ENCODE measurements at places on chromosomes 12 and 14.

DNA sequence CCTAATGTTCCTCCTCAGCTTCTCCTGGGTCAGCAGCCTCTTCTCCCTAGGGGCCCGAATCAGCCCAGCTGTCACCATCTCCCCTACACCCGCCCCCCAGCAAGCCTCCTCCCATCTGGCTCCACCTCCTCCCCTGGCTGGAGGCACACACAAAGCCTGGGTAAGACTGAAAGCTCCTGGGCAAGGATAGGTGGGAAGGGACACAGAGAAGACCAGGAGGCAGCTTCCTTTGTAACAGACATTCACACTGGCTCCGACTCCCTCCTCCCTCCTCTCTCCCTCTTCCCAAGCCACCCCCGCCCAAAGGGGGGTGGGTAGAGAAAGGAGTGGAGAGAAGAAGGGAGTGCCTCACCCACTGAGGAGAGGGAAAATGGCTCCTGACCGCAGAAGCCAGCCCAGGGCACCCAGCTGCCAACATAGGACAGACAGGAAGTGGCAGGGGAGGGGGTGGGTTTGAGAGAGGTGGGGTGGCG lies 4.0 kb downstream of the CHD4 start:
- no peak for DNase-seq

DNA sequence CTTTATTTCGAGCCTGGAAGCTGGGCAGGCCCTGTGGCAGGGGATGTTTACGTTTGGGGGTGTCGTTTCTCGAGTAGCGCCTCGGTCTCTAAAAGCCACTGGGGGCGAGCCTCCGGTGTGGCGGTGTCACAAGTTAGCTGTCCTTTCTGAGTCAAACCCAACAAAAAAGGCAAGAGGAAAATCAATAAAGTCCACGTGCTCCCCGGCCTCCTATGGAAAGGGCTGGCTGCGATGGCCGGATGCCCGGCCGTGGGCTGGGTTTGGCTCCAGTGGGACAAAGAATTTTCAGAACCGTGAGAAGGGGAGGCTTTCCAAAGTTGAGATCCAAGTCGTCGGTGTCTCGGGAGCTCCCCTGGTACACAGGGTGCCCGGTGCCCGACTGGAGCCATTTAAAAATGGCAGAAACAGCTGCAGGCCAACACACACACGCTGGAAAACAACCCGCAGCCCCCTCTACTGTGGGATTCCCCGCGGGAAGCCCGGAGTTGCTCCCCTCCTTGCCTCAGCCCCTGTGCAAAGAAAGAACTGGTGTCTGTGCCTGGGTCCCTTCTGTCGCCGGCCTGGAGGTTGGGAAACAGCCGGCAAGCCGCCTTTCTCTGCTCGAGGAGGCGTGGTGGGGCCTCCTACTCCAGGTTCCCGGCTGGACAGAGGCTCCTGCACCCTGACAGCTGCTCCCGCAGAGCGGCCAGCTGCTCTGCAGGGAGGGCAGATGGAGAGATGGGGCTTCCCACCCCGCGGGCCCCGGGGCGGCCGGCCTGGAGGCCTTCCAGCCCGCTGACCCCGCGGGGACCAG lies 1.9 kb downstream of the BCL7A start:
- DNase-seq: no peak

GRCh38 chr12:117404940-117405339 lies 43.5 kb upstream of the NOS1 start:
- no peak for DNase-seq

- DNase-seq: no peak
Observed at GRCh38 chr12:57536597-57536942, 10.4 kb downstream of the DCTN2 start.

DNA sequence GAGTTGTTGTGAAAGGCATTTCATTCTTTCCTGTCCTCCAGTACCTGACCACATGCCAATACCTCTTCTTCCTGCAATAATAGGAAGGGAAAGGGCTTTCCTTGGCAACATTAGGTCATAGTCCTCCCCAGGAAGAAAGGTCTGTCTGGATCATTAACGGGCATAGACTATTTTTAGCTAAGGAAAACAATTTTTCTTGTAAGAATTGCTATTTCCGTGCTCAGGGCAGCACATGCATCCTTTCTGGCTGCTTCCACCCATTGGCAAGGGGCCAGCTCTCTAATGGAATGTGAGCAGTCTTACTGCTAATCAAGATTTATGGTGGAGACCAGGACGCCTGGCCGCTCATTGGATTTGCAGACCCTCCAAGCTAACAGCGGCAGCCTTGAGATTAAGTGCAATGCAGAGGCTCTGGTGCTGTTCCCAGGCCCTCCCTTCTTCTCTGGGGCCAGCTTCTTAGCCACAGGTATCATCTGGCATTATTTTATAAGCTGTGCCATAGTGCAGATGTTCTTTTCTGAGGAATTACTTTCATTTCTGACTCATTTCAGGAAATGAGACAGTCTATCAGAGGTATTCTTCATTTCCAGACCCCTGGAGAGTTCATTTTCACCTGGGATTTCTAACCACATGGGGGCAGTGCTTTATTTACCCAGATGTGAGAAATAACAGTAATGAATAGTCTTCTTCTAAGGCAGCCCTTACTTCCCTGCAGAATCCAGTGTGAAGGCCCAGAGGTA lies 52.9 kb downstream of the ANO6 start:
- DNase-seq: peak; percentile 29

DNA sequence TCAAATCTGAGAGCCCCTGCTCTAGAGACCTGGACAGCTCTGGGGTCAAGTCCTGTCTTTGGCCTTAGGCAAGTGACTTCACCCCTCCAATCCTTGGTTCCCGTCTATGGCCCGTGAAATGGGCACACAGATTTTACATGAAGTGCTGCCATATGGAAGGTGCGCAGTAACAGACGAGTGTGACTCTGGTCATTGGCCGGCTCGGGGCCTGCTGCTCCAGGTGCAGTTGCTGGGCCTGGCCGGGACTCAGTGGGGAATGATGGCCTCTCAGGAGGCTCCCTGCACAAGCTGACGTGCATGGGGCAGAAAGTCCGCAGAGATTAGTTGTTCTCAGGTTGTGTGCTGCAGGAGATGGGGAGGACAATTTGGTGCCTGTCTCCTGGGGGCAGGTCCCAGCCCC lies 14.0 kb upstream of the TESC start:
- no peak for DNase-seq

DNA sequence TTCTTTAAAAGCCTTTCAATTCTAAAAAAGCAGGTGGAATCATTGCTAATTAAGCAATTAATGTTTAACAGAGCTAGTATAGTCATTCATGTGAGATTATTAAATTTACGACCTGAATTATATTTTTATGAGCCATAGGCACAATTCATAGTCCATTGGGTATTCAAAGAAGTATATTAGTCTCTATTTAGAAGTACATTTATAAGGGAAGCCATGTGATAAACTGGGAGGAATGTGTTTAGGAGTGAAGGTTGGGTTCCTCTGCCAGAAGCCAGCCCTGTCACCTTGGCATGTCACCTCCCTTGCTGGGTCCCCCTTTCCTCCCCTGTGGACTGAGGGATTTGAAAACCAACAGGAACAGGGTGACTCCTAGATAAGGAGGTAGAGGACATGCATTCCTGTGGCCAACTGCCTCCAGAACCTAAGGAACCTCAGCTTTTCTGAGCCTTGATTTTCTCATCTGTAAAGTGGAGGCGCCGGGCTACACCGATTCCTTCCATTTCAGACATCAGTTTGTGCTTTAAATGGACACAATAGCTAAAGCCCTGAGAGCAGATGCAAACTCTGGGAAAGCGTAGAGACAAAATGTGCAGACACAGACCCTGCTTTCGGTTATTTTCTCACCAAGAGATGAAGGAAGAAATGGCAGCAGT lies 5.4 kb upstream of the KRT2 start:
- no peak for DNase-seq
